ENCODE measurements at places on chromosomes 7 and 10.

- no peaks in the 10 kb centered on the region for H3K4me1 ChIP-seq
- H3K36me3 ChIP-seq = no peaks in the 10 kb centered on the region
- H3K27me3 ChIP-seq = no peaks in the 10 kb centered on the region
- no peak for DNase-seq
- H3K27ac ChIP-seq = no peak overlapping the region
Measured at GRCh38 chr7:19327018-19327417, 181.8 kb upstream of the FERD3L start.

GRCh38 chr7:84025332-84025927 is 169.2 kb downstream of the SEMA3A start:
- no peaks in the 10 kb centered on the region for H3K4me1 ChIP-seq
- no peaks in the 10 kb centered on the region for H3K27me3 ChIP-seq
- DNase-seq = no peak
- no peak overlapping the region for H3K4me3 ChIP-seq
- H3K36me3 ChIP-seq = no peaks in the 10 kb centered on the region
- no peak overlapping the region for H3K27ac ChIP-seq

- no peak overlapping the region for H3K27ac ChIP-seq
- H3K27me3 ChIP-seq = no peaks in the 10 kb centered on the region
Measured at GRCh38 chr10:75654772-75655171, 223.3 kb downstream of the LRMDA start.

- H3K36me3 ChIP-seq = no peaks in the 10 kb centered on the region
- H3K27ac ChIP-seq = no peak overlapping the region
- H3K4me1 ChIP-seq = no peaks in the 10 kb centered on the region
- no peak for DNase-seq
Measured at GRCh38 chr10:55019439-55019838, 218.4 kb upstream of the PCDH15 start.

GRCh38 chr10:6786579-6787031 is 206.5 kb upstream of the PRKCQ start:
- no peak overlapping the region for H3K27ac ChIP-seq
- no peaks in the 10 kb centered on the region for H3K4me1 ChIP-seq
- no peak overlapping the region for H3K4me3 ChIP-seq
- DNase-seq = no peak

DNA sequence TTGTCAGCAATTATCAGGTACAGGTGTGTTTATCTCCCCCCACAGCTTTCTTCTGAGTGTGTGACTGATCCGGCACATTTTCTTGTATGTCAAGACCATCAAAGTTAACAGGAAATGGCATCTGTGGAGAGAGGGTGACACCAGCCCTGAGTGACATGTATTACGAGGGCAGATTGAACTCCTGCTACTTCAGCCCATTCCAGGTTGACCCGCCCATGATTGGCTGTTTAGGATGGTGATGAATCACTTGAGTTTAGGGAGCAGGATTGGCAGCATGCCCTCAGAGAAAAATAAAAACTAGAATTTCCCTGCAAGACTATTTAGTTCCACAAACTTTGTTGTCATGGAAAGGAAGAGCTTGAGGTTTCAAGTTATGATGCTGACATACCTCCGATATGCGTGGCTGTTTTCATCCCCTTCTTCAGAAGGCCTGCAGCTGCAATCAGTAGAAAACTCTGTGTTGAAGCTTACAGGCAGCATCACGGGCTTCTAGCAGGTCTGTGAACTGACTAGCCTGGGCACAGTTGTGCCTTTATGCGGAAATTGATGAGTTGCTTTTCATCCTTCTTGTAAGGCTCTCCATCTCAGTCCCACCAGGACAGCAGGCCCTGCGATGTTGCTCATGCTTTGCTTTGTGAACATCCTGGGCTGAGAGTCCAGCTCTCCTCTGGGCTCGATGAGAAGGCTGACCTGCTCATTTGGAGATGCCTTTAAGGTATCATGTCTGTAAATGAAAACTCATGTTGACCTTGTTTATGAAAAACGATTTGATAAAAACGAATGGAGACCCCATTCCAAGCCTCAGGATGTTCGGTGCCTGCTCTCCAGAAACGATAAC is 8.0 kb upstream of the CELF2 start:
- peaks cover 19% of the 10 kb centered on the region for H3K4me1 ChIP-seq
- DNase-seq = no peak
- H3K27ac ChIP-seq = no peak overlapping the region
- H3K36me3 ChIP-seq = no peaks in the 10 kb centered on the region
- no peaks in the 10 kb centered on the region for H3K27me3 ChIP-seq

DNA sequence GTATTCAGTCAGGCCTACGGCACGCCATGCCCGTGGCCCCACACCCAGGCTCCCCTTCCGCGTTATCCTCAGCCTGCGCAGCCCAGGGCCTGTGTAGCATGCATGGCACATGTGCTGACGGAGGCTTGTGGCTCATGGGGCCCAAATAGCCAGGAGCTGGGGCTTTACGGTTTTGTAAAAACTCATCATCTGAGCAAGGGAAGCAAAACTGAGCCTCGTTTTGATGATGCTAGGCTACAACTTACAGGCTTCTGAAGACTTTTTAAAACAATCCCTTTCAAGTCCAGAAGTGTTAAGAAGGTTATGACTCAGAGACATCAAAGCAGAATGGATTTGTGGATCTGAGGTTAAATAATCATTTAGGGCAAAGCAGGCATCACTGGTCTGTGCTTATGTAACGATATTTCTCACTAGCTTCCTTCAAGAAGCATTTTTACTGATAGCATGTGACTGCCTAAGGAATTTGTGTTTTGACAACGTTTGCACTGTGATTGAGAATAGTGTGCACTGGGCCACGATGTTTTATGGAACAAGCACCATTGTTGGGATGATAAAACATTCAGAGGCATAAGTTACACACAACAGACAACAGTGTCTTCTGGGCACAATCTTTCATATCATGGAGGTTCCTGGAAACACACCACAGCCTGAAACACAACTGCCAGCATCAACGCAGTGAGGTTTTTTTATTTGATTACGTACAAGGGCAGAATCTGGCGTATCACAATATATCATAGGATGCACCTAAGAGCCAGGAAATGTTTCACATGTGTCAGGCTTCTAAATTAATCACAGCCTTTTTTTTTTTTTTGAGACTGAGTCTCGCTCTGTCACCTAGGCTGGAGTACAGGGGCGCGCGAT is 274.3 kb downstream of the CCDC3 start:
- H3K4me3 ChIP-seq = no peak overlapping the region
- H3K36me3 ChIP-seq = no peaks in the 10 kb centered on the region
- no peak for DNase-seq
- peaks cover 5% of the 10 kb centered on the region for H3K4me1 ChIP-seq

DNA sequence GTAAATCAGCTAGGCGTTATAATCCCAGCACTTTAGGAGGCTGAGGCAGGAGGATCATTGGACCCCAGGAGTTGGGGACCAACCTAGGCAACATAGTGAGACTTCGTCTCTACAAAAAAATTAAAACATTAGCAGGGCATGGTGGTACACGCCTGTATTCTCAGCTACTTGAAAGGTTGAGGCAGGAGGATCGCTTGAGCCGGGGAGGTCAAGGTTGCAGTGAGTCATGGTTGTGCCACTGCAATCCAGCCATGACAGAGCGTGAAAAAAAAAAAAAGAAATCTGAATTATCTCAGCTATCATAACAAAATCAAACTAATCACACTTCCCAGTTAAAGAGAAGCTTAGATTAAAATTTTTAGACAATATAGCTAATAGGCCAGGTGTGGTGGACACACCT is 35.3 kb downstream of the ATAD1 start:
- no peaks in the 10 kb centered on the region for H3K4me1 ChIP-seq
- H3K36me3 ChIP-seq = peaks cover 16% of the 10 kb centered on the region
- no peak overlapping the region for H3K27ac ChIP-seq

GRCh38 chr10:83617172-83617571 is 522.1 kb upstream of the GHITM start:
- H3K4me1 ChIP-seq = no peaks in the 10 kb centered on the region
- H3K27ac ChIP-seq = no peak overlapping the region
- H3K27me3 ChIP-seq = no peaks in the 10 kb centered on the region
- no peaks in the 10 kb centered on the region for H3K36me3 ChIP-seq
- DNase-seq = no peak

DNA sequence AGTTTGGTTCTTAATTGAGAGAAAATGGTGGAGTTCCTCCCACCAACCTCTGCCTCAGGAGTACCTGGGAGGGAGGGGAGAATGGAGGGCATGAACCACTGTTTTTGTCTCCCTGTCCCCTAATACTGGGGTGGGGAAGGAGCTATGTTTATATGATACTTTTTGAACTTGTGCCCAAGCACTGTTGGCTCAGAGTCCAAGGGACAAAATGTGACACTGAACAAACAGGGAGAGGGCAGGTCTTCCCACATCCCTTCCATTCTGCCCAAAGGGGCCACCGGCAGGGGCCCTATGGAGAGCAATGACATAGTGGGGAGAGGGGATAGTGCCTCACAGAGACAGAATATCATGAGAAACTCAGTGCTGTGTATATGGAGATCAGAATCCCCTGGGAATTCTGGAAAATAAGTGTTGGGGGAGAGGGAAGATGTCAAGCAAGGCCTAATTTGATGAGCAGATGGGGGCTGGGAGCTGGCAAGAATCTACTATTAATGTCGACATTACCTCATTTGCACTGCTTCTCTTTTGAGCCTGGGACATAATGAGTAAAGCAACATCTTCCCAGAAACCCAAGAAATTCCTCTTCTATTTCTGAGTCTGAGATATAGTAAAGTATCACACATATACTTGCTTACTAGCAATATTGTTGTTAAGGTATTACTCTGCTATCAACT is 180.6 kb downstream of the CYP26A1 start:
- no peaks in the 10 kb centered on the region for H3K27me3 ChIP-seq
- H3K4me1 ChIP-seq = no peaks in the 10 kb centered on the region
- H3K27ac ChIP-seq = no peak overlapping the region

- peaks cover 97% of the 10 kb centered on the region for H3K36me3 ChIP-seq
- no peak for DNase-seq
- peaks cover 25% of the 10 kb centered on the region for H3K4me1 ChIP-seq
- no peak overlapping the region for H3K4me3 ChIP-seq
Measured at GRCh38 chr7:22137466-22137865, 191.8 kb upstream of the CDCA7L start.

DNA sequence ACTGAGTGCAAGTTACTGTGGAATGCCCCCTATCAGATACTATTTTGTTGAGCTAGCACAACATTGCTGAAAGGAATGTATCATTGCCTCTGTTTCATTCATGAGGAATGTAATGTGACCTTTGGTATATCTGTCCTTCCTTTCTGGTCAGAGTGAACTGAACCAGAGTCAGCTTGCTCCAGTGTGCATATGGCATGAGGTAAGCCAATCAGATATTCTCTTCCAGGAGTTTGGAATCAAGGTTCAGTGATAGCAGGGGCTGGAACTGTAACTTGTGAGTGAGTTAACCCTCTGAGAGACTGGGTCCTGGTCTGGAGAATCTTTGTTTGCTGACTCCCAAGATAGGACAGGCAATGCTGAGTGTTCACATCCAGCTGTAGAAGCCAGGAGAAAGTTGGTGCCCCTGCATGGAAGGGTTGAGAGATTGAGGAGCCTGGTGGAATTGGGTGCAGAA is 45.3 kb upstream of the OSBPL3 start:
- H3K4me1 ChIP-seq = no peaks in the 10 kb centered on the region
- no peaks in the 10 kb centered on the region for H3K36me3 ChIP-seq
- no peak overlapping the region for H3K27ac ChIP-seq
- H3K27me3 ChIP-seq = no peaks in the 10 kb centered on the region
- H3K4me3 ChIP-seq = no peak overlapping the region

GRCh38 chr10:95056744-95057363 is 12.4 kb downstream of the CYP2C8 start:
- no peak overlapping the region for H3K4me3 ChIP-seq
- H3K4me1 ChIP-seq = no peaks in the 10 kb centered on the region
- H3K27ac ChIP-seq = no peak overlapping the region
- no peaks in the 10 kb centered on the region for H3K27me3 ChIP-seq

- no peaks in the 10 kb centered on the region for H3K27me3 ChIP-seq
- peaks cover 22% of the 10 kb centered on the region for H3K4me1 ChIP-seq
- H3K4me3 ChIP-seq = no peak overlapping the region
- no peak for DNase-seq
- no peak overlapping the region for H3K27ac ChIP-seq
Measured at GRCh38 chr7:1024331-1024841, 20.0 kb upstream of the GPR146 start.

GRCh38 chr10:112201334-112201733 is 17.8 kb upstream of the GPAM start:
- no peak overlapping the region for H3K27ac ChIP-seq
- no peak overlapping the region for H3K4me3 ChIP-seq
- H3K27me3 ChIP-seq = no peaks in the 10 kb centered on the region
- no peaks in the 10 kb centered on the region for H3K4me1 ChIP-seq
- DNase-seq = no peak

- DNase-seq = no peak
- H3K4me3 ChIP-seq = no peak overlapping the region
- no peaks in the 10 kb centered on the region for H3K27me3 ChIP-seq
Measured at GRCh38 chr10:48902096-48902495, 37.5 kb downstream of the LRRC18 start.

DNA sequence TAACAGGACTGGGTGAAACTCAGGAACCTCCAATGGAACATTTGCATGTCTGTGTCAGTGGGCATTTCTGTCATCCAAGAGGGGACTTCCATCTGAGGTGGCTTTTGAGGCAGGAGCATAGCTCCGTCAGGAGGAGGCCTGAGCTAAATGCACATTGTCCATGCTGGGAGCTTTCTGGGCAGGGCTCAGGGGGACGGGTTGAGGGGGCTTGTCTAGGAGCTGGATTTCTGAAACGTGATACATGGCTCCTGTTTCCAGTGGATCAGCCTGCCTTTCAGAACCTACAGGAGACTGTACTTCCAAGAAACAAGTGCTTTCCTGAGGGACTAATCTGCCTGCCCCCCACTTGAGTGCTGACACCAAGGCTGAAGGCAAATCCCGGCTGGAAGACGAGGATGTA is 40.5 kb upstream of the GDF10 start:
- H3K27me3 ChIP-seq = peaks cover 3% of the 10 kb centered on the region
- no peak overlapping the region for H3K27ac ChIP-seq
- H3K36me3 ChIP-seq = no peaks in the 10 kb centered on the region
- H3K4me1 ChIP-seq = no peaks in the 10 kb centered on the region
- DNase-seq = no peak

DNA sequence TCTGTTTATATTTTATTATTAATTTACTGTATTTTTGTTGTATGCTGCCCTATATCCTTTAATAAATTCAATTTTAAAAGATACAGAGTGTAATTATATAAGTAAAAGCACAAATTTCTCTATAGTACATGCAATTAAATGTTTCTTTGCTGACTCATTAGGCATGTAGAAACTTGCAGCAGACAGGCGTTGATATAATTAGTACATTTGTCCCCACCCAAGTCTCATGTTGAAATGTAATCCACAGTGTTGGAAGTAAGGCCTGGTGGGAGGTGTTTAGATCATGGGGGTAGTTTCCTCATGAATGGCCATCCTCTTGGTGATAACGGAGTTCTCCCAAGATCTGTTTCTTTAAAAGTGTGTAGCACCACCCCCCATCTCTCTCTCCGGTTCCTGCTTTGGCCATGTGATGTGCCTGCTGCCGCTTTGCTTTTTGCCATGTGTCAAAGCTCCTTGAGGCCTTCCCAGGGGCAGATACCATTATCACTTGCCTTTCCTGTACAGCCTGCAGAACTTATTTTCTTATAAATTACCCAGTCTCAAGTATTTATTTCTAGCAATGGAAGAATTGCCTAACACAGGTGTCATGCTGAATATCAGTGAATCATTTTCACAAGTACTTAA is 63.7 kb downstream of the TSPAN12 start:
- H3K36me3 ChIP-seq = no peaks in the 10 kb centered on the region
- no peaks in the 10 kb centered on the region for H3K27me3 ChIP-seq
- H3K27ac ChIP-seq = no peak overlapping the region
- no peak overlapping the region for H3K4me3 ChIP-seq

GRCh38 chr7:51545131-51545530 is 228.5 kb upstream of the COBL start:
- no peak overlapping the region for H3K4me3 ChIP-seq
- no peaks in the 10 kb centered on the region for H3K27me3 ChIP-seq
- H3K4me1 ChIP-seq = no peaks in the 10 kb centered on the region
- H3K27ac ChIP-seq = no peak overlapping the region
- no peaks in the 10 kb centered on the region for H3K36me3 ChIP-seq

All from upper lobe of right lung (tissue), 1 donor.